GF-D8 (cell line): ENCODE measurements at places on chromosomes 1 and 21.

- DNase-seq: no peak
Measured at GRCh38 chr1:7106442-7107108, 321.3 kb downstream of the CAMTA1 start.

DNA sequence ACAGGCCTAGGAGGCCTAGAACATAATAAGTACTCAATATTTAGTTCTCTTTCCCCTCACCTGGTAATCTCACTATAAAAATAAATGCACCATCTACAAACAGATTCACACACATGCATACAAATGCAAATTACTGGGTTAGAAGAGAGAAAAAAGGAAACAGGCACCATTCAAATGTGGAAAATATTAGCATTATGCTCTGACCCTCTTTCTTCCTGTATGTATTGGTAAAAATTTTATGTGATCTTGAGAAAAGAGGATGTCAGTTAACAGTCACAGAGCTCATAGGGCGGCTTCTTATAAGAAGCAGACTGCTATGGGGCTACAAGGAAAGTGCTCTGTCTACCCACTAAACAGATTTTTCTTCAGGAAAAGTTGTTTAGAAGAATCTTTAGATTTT is 565.4 kb downstream of the LMO4 start:
- DNase-seq: no peak

GRCh38 chr1:186424539-186424938 is 36.4 kb downstream of the PDC start:
- no peak for DNase-seq

GRCh38 chr1:201535046-201535918 is 3.6 kb upstream of the NAV1 start:
- DNase-seq: peak; percentile 18

DNA sequence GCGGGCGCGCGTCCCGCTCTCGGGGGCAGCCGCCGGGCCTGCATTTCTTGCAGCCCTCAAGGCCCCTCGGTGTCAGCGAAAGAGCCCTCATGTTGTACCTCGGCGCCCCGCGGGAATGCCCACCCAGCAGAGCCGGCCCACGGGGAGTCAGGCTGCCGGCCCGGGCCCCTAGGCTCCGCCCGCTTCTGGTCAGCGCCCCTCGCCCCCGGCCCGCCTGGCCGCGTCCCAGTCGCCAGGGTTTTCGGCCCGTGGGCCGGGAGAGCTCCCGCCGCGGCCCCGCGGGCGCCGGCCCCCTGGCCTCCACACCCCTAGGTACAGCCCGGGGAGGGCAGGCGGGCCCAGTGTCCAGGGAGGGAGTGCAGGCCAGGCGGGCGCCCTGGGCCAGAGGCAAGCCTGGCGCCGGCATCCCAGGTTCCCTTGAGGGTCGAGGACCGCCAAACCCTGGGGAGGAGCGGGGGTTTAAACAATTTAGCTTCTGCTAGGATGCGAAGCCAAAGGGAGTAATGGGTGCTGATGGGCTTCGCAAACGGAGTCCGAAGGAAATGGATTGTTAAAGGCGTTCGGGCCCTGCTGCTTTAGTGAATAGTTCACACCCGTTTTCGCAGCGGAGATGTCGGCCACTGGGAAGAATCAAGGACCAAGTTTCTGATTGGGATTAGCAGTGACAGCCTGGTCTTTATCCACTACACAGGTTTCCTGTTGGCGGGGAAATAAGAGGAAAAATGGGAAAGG is 486 bp upstream of the KCNA3 start:
- DNase-seq: no peak
